ENCODE measurements at places on chromosomes 1 and 21.

DNA sequence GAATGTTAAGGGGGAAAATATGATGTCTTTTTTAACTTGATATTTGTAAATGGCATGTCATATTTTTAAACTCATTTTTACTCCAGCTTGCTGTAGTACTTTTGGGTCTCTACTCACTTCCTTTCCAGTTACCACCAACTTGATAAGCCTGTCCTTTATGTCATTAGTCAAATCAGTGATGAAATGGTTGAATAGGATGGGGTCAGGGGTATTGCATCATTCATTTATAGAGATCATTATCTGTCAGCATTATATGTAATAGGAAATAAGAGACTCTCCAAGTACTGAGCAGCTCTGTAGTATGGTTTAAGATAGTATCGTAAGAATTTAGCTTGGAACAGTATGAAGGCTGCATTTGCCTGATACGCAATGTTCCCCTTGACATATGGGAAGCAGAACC lies 227.3 kb downstream of the BRINP3 start:
- DNase-seq, result no peak

DNA sequence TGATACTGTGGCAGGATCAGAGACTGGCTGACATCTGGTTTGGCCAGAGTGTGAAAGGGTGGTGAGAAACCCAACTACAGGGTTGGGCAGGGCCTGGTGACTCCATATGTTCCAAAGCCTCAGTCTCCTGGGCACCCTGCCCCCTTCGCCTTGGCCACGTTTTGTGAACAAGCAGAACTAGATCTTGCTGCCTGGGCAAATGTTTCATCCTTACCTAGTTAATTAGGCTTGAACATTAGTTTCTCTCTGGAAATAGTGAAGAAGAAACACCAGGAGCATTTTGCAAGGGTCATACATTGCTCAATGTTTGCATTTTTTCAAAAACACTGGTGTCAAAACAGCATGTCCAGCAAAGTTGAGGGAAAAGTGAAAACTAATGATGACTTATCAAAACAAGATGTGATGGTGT lies 60.5 kb downstream of the MAP3K7CL start:
- no peak for DNase-seq

- no peak for DNase-seq
Observed at GRCh38 chr1:13706046-13706445, 6.1 kb downstream of the PRDM2 start.

DNA sequence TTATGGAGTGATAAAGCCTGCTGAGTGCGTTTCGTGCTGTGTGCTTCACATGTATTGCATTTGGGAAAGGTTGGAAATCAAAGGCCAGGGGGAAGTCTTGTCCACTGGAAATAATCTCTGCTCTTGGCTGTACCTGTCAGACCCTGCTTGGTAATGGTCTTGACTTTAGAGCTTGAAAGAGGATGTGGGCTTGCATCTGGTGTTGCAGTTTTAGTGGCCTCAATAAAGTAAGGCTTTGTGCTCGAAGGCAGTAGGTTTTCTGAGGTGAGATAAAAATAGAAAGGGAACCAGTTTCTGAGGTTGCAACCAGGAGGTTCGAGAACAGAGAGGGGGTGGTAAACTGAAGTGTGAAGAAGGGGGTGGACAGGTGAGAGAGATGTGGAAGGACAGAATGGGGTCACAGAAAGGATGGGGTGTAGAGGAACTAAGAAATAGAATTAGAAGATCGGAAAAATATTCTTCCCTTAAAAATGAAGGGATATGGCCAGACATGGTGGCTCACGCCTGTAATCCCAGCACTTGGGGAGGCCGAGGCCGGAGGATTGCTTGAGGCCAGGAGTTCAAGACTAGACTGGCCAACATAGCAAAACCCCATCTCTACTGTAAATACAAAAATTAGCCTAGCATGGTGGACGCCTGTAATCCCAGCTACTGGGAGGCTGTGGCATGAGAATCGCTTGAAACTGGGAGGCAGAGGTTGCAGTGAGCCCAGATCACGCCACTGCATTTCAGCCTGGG lies 1.5 kb downstream of the S100PBP start:
- DNase-seq, result no peak

DNA sequence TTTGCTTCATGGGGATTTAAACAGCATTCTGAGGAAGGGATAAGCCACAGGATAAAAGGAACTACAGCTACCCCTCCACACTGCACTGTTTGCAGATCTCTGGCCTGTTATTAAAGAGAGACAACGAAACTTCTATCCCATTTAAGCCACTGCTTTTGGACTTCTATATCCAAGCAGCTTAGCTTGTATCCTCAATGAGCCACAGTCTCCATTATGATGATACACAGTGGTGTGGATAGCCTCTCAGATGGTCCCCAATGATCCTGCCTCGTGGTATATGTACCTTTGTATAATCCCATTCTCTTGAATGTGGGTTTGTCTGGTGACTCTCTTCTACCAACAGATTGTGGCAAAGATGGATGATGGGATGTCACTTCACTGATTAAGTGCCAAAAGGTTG lies 36.0 kb upstream of the MARK1 start:
- no peak for DNase-seq

DNA sequence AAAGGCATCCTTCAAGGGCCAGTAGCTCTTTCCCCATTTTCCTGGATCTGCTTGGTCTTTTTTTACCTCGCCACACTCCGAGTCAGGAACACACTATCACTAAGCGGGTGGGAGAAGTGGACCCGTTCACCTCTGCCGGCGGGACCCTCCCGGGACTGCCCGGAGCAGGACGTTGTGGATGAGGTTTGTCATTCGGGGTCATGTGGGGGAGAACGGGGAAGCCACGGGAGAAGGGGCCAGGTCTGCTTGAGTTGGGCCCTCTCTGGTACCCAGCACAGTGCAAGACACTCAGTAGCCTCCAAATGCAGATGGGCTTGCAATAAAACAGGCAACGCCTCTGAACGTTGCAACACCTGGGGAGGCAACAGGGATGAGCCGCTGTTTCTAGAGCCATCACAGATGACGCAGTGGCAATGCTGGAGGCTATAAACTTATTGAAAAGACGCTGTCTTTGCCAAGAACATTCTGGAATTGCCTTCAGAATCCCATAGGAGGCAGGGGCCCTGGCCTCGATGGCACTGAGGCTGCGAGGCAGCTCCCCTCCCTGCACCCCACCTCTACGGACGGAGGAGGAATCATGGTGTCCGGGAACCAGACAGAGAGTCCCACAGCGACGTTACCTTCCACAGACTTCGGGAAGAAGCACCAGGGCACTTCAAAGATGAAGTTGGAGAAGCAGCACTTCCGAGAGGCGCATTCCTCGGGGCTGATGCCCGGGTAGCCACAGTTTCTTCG lies 3.8 kb downstream of the TFF2 start:
- no peak for DNase-seq

DNA sequence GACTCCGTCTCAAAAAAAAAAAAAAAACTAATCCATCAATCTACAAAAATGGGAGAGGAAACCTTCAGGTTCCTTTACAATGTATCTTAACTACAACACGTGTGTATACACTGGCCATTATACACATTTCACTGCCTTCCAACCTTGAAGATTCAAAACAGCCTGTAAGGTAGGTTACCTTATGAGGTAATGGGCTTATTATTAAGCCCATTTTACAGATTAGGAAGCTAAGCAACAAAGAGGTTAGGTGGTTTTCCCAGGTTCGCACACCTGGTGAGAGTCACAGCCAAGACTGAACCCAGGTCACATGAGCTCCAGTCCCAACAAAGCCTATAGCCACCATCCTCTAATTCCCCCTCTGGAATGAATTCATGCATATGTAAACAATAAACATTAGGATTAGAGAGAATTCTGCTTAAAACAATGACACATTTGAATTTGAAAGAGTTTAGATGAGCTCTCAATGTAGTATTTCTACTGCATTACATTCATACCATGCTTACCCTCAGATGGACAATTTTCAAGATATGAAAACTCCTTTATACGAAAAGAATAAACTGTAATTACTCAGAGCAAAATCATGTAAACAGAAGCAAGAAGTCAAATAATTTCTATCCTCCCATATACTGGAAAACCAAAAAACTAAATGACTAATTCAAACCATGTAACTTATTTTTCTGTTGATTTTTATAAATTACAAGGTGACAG lies 54.8 kb downstream of the EIF4G3 start:
- no peak for DNase-seq

GRCh38 chr21:33951276-33952178 lies 35.9 kb upstream of the ATP5PO start:
- DNase-seq, result no peak

DNA sequence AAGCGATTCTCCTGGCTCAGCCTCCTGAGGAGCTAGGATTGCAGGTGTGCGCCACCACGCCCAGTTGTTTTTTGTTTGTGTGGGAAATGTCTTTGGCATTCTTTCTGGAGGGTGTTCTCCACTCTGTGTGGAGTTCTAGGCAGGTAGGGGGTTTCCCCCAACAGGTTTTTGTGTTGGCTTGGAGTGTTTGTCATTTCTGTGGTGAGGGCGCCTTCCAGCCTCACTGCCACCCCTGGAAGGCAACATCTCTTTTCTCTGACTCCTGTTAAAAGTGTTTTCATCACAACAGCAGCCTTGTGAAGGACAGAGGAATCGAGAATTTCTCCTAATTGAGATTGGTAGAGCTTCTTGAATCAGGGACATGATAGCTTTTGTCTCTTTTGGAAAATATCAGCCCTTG lies 69.7 kb downstream of the PRKCZ start:
- DNase-seq, result no peak

- no peak for DNase-seq
Observed at GRCh38 chr1:95263450-95263849, 29.4 kb downstream of the RWDD3 start.

- DNase-seq, result no peak
Observed at GRCh38 chr1:185601189-185601588, 133.0 kb upstream of the HMCN1 start.

DNA sequence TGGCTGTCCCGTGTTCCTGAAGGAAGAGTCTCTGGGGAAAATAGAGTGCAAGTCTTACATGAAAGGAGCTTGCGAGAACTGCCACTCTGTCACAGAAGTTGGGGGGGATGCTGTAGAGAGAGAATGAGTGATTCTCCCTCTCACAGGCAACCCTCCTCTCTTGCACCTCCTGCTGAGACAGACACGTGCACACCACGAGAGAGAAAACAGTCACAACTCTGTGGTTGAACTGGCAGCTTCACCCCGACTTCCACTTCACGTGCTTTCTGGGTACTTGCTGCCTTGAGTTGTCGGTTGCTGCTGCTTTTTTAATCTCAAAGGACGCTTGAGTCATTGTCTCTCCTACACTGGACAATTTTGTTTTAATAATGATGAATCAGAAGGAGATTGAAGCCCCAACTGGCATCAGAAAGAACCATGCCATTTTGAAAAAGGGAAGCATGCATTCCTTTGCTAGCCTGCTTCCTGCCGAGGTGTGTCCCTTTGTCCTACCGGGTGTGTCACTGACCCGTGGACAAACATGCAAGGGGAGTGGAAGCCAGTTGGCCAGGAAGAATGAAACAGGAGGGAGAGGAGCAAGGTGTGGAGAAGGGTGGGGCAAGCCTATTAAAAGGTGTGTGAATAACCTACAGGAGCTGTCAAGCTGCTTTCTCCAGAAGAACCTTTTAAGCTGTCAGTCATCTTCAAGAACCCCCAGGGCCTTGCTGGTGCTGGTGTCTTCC lies 164.2 kb downstream of the CACNA1E start:
- no peak for DNase-seq

DNA sequence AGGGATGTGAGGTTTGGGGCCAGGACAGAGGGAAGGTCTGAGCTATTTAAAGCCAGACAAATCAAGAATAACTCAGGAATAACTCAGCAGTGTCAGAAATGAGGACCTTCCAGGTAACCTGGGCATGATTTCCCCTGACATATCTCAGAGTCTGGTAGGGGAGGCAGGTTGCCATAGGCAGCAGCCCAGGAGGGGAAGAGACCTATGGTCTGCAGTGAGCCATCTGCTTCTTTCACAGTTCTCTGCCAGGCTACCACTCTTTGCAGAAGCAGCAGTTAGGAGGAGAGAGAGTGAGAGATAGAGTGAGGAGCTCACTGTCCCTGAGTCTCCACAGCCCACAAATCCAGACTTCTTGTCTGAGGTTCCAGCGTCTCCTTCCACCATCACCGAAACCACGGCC lies 6.3 kb upstream of the VSIG8 start:
- DNase-seq, result no peak

DNA sequence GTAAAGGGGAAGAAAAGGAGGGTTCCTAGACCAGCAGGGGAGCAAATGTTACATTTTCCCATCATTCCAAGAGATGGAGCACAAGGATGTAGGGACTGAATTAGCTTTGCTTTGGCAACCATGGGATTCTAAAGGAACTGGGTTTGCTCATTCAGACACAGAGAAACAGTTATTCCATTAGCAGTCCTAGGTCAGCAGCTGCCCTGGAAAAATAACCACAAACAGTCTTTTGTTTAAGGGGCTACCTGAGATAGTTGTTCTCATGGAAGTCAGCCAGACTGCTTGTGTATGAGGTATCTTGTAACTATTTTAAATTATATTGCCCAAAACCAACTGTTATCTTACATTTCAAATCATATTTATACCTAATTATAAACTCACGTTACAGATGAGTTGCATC lies 58.4 kb upstream of the VCAM1 start:
- no peak for DNase-seq

GRCh38 chr1:67666636-67667035 lies 18.4 kb upstream of the GADD45A start:
- DNase-seq, result no peak

- no peak for DNase-seq
Observed at GRCh38 chr1:222946436-222946835, 131.6 kb downstream of the DISP1 start.

DNA sequence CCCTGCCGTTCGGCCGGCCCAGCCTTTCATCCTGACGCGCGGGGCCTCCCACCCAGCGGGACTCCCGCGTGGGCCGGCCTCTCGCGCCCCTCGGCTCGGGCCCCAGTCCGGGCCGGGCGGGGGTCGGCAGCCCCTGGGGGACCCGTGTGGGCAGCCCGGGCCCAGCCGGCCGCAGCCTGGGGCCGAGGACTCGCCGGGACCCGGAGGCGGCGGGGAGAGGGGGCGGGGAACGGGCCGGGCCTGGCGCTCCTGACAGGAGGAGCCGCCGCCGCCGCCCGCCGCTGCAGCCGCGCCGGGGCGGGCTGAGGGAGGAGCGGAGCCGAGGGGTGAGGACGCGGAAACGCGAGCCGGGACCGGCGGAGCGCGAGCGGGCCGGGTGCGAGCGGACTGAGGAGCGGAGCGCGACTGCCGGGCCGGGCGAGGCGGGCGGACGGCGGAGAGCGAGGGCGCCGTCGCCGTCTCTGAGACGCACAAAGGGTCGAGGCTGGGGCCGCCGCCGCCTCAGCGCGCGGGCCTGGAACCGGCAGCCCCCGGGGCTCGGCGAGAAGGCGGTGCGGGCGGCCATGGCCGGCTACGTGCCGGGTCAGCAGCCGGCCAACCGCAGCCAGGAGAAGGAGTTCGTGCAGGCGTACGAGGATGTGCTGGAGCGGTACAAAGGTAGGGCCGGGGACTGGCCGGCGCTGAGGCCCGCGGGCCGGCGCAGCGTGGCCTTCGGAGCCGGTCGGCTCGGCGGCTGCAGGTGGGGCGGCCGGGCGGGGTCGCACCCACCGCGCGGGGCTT lies 79.1 kb downstream of the NDUFS5 start:
- DNase-seq, result peak; percentile 75

- DNase-seq, result no peak
Observed at GRCh38 chr1:95179205-95179986, 54.6 kb upstream of the RWDD3 start.

GRCh38 chr1:53545663-53546408 lies 86.6 kb downstream of the DMRTB1 start:
- no peak for DNase-seq
